ENCODE measurements at places on chromosomes 11 and 22.

DNA sequence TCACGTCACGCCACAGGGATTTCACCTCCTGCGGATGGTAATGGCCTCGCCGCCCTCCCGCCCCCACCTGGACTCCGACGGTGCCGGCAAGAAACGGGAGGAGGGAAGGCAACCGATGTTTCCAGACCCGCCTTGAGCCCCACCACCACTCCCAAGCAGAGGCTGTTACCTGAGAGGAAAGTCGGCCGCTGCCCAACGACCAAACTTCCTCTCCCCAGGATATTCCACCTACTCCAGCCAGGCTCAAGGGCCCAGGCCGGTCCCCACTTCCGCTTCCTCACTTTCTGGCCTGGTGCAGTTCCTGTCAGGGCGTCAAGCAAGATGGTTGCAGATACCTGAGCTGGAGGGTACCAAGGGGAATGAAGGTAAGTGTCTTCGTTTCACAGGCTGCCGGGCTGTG is at the start of gene ENTHD1:
Gene ENTHD1, minus strand, starts transcription at position 235 of the 400 bp plus-strand sequence. CDS start 6,012 bp downstream, outside the sequence.
- DNase-seq, result no peak

DNA sequence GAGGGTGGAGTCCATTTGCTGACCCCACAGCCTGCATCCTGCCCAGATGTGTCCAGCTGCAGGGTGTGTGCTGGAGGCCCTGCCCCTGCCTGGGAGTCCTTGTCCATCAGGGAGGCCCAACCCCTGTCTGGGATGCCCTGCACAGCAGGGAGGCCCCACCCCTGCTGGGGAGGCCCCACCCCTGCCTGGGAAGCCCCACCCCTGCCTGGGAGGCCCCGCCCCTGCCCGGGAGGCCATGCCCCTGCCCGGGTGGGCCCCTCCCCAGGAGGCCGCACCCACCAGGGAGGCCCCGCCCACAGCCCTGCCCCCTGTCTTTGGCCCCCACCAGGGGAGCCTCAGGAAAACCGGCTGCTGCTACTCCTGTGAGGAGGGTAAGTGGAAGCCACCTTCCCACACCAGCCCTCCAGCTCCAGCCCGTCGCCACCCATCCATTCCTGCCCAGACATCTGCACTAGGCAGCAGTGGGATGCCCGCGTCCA is 37.2 kb downstream of the MUC5B start:
- DNase-seq, result no peak

DNA sequence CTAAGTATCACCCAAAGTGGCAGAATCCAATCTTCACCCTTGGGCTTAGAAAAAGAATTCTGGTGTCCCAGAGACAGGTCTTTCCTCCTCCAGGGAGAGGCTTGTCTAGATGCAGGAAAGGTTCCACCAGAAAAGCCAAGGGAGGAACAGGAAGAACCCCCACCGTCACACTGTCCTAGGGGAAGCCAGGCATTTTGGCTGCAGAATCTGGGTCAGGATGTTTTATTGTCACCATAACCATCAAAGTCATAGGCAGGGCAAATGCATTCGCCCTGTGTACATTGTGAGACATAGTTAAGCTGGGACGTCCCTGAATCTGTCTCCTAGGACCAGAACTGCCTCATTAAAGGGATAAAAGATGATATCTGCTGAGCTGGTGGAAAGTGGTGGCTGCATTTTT is 590.5 kb downstream of the OPCML start:
- no peak for DNase-seq

GRCh38 chr22:19179497-19180048 is 1.0 kb upstream of the SLC25A1 start:
- peak; percentile 63 for DNase-seq

GRCh38 chr22:36619797-36620399 is 83.7 kb downstream of the CACNG2 start:
- DNase-seq, result no peak

DNA sequence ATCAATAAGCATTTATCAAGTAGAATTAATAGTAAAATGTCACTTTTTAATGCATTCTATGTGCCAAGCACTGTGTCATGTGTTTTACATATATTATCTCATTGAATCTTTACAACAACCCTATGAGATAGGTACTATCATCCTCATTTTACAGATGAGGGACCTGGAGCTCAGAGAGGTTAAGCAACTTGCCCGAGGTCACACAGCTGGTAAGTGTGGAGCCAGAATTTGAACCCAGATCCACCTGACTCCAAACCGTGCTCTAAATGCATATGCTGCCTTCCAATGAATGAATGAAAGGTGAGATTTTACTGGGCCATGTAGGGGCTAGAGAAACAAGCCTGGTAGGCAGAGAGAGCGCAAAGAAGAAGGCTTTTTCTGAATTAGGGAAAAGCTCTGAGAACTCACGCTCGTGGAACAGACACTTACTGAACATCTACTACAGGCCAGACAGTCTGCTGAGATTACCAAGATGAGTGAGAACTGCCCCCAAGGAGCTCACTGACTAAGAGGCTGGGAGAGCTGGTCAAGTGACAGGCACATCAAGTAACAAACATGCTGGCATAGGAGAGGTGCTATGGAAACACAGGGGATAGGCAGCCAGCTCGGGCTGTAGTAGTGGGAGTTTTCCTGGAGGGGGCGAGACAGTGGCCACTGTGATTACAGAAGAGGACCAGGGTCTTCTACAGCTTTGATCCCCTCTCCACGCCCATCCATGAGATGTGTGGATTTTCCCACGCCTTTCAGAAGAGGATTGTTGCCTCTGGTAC is 4.4 kb downstream of the ABCG4 start:
- no peak for DNase-seq

Data from urothelium cell line (cell line).